ENCODE measurements at places on chromosomes 7 and 10.

DNA sequence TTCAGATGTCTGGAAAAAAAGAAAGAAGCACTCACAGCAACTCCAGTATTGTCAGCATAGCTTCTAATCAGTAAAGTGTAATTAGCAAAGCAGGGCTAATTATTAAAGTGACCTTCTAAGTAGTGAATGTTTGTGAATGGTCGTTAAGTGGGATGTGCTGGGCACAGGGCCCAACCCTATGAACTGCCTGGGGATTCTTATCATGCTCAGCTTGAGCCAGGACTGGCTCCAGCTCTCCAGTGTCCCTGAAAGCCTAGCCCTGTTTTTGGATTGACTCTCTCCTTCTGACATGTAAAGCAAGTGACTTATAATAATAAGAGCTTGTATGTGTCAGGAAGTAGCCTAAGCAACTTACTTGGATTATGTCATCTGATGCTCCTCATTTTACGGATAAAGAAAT, 9.5 kb upstream of the TBX20 start:
- no peak for DNase-seq

- no peak for DNase-seq
Measured at GRCh38 chr10:120765226-120765803, 85.8 kb upstream of the WDR11 start.

GRCh38 chr10:18759575-18759974, 100.3 kb downstream of the ARL5B start:
- no peak for DNase-seq

DNA sequence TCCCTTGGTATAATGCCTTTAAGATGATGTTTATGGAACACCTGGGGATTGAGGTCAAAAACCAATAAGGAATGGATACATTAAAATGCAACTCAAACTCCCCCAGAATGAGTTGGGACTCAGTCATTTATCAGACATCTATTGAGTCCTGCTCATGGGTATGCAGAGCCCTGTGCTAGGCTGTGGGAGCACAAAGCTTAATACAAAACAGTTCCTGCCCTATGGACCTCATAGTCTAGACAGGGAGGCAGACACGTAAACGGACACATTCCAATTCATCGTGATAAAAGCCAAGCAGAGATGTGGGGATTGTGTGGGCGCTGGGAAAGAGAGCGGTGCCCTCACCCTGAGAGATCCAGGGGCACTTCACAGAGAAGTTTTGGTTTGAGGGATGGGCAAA, 181.7 kb downstream of the PTEN start:
- DNase-seq: no peak

DNA sequence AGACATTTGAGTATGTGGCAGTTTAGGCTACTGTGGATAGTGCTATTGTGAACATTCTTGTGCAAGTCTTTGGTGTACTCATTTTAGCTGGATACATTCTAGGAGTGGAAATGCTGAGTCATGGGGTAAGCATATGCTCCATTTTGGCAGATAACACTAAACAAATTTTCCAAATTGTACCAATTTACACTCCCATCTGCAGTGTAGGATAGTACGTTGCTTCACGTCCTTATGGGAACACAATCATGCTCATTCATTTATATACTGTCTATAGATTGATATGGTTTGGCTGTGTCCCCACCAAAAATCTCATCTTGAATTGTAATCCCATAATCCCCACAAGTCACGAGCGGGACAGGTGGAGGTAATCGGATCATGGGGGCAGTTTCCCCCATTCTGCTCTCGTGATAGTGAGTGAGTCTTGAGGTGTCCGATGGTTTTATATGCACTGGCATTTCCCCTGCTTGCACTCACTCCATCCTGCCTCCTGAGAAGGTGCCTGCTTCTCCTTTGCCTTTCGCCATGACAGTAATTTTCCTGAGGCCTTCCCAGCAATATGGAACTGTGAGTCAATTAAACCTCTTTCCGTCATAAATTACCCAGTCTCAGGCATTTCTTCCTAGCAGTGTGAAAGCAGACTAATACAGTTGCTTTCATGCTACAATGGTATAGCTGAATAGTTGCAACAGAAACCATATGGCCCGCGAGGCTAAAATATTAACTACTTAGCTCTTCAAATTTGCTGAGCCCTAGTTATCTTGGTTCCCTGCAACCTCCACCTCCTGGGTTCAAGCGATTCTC, 25.6 kb downstream of the RNF216 start:
- DNase-seq: peak; percentile 66
